ENCODE measurements at places on chromosomes 3 and 15. TPM values are rescaled to one million over a fixed set of nuclear protein-coding genes. Genes with fewer than 3 reads are reported as not detected.

DNA sequence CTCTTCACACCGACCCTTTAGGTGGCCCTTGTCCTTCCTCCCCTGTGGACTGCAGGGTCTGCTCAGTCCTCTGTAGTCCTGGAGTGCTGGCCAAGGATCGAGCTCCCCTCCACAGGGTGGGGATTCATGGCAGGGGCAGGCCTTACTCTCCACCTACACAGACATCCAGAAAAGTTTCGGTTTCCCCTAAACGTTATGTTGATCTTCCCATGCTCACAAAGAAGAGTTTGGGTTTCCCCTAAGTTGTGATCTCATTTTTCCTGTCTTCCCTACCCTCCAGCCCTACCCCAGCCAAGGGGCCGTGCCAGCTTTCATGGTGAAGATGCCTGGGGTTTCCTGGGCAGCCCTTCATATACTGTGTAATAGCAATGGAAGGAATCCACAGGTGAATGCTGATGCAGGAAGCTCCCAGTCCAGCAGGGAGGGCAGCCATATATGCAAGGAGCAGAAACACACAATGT, 10.3 kb downstream of the STOML1 start:
- no peak for DNase-seq

- DNase-seq = no peak
Measured at GRCh38 chr15:95451938-95452337, 878.6 kb upstream of the NR2F2 start.

DNA sequence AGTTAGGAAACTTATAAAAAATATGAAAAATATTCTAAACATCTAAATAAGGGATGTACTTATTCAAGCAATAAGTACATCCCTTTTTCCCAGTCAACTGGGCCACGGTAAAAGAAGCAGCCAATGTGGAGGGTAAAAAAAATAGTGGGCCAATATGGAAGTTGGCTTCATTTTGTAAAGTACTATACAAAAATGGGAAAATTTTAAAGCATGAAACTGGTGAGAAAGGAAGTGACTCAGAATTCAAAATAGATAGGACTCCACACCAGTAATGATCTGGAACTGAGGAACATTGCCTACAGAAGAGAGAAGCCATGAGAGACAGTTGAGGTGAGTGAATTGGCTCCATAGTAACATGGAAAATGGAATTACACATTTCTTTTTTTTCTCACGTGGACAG, 108.9 kb downstream of the FNDC3B start:
- no peak for DNase-seq

GRCh38 chr15:88498996-88499395, 31.5 kb downstream of the MRPS11 start:
- no peak for DNase-seq

DNA sequence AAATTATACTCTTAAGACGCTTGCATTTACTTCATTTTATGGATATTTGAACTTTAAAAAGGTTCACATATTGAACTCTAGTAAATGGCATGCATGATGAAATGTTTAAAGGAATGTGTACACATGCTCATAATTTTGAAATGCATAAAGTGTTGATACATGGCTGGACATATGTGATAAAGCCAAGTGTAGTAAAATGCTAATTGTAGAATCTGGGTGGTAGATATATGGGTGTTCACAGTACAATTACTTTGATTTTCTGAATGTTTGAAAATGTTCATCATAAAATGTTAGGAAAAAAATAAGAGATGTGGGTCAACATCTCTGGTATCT, 4.2 kb upstream of the EFHB start:
- DNase-seq = no peak

GRCh38 chr3:48567500-48567899, 3.9 kb upstream of the UCN2 start:
- DNase-seq = no peak

- DNase-seq = no peak
Measured at GRCh38 chr3:172692751-172693338, 18.0 kb downstream of the NCEH1 start.

DNA sequence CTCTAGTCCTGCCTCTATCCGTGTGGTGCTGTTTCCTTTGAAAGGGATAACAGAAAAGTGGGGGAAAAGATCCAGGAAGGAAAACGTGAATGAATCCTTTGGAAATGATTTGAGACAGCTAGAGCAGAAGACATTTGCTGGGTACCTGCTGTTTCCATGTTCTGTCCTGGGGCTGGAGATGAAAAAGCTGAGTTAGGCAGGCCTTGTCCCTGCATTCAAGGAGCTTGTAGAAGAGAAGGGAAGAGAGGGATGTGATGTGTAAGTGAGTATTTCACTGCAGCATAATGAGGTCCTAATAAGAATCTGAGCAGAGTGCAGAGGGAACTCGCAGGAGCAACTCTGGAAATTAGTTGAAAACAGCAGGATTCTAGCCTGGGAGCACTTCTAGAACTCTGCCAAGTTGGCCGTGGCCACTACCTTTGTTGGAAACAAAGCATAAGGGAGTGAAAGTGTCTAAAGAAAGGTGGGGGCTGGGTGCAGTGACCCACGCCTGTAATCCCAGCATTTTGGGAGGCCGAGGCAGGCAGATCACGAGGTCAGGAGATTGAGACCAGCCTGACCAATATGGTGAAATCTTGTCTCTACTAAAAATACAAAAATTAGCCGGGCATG, 13.8 kb upstream of the SEMA4B start:
- DNase-seq = no peak

DNA sequence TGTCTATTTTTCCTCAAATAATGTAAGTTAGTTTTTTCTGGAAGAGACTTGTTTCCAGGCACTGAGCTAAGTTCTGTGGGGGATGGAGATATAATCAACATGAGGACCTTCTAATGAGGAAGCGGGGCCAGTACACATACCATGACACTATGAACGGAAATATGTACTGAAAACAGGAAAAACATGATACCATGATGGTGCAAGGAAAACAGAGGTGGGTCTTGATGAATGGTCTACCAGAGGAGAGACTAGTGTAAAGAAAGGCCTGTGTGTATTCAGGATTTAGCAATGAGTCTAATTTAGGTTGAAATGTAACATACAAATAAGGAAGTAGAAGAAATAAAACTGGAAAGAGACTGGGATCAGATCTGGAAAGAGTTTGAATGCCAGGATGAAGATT, 38.9 kb upstream of the TPRG1 start:
- DNase-seq = no peak

DNA sequence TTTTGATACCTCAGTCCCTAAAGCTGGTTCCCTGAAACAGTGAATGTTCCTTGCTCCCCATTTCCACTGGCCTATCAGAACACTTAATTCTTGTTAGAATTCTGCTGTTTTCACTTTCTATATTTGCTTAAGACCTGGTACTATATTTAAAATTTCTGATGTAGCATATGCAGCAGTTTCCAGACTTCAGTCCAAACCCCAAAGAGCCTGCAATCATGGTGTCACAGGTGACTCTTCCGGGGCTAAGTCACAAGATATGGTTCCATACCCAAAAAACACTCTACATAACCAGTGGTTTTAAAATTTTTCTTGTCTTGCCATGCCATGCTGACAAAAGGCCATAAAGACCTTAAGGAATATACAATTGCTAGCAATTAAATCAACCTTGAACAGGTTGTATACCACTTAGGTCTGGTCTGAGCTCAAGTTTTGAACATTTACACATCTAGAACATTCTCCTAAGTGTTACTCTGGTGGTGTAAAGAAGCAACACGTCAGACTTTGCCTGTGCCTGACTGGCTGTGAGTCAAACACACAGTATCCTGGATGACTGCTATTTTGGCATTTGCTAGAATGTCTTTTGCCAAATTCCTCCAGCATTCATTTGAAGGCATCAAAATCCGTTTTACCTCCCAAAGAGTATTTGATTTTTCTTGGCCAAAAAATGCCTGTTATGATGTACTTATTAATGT, 160.0 kb downstream of the FRMD5 start:
- no peak for DNase-seq

DNA sequence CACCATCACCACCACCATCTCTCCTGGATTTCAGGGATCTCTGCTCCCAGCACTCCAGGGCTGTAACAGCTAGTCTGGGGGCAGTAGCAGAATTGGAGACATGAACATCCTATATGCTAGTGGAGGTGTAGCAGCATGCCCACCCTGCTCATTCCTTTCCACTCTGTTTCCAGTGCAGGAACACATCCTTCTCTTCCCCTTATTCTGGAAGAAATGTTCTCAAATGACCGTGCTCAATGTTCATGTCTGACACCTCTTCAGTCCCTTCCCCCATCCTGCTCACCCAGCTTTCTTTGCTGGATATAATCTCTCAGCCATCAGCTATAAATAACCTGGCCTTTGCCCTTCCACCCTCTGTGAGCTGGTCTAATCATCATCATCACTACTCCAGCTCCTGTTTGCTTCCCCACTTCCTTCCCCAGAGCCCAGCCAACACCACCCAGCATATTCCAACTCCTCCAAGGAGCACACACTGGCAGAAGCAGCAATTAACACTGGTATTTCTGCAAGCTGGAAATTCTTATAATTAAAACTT, 31.1 kb downstream of the DCLK3 start:
- no peak for DNase-seq

DNA sequence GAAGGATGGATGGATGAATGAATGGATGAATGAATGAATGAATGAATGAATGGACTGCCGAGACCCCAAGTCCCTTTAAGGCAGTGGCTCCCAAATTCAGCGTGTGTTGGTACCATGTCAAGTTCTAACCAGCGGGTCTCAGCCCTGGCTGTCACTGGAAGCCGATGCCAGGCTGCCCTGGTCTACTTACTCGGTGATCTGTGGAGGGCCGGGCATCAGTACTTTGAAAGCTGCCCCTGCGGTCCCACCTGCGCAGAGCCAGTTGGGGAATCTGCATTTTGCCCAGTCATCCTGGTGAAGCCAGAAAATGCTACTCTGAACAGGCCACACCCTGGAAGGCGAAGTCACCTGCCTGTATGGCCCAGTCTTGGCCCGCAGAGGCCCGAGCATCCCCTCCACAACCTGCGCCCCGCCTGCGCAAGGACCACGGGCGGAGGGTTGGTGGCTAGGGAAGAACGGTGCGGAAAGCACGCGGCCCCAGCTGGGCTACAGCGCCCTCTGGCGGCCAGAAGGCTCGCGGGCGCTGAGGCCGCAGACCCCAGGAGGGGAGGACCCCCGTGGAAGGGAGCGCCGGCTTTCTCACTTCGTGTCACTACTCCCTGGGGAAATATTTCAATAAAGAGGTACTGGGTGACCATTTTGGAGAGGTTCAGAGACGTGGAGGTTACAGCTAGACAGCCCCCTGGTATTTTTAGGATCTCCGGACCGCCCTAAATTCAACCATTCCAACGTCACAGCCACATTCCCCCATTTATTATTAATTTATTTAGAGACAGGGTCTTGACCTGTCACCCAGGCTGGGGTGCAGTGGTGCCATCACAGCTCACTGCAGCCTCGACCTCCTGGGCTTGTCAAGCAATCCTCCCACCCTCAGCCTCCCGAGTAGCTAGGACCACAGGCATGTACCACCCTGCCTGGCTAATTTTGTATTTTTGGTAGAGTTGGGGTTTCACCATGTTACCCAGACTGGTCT, 34.9 kb downstream of the PRKCD start:
- no peak for DNase-seq

DNA sequence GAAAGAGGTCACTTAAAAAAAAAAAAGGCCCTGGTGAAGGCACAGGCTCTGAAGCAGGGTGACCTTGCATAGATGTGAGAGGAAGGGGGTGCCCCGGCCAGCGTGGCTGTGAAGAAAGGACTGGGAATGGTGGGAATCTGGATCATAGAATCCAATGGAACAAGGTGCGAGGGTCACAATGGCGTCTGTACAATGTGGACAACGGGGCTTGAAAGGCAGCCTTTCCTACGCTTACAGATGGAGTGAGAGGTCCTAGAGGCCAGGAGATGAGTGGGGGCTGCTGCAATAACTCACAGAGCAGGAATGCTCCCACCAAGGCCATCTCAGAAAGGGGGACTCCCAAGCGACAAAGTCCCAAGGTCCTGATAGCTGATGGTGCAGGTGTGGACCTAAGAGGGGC, 162.2 kb downstream of the ATP10A start:
- no peak for DNase-seq

- DNase-seq = no peak
Measured at GRCh38 chr3:101873619-101874018, 24.3 kb downstream of the NFKBIZ start.

GRCh38 chr3:38968403-38968802, 83.3 kb downstream of the SCN11A start:
- no peak for DNase-seq

- DNase-seq = peak; percentile 80
Measured at GRCh38 chr15:75732809-75733451, 20.3 kb upstream of the CSPG4 start.

DNA sequence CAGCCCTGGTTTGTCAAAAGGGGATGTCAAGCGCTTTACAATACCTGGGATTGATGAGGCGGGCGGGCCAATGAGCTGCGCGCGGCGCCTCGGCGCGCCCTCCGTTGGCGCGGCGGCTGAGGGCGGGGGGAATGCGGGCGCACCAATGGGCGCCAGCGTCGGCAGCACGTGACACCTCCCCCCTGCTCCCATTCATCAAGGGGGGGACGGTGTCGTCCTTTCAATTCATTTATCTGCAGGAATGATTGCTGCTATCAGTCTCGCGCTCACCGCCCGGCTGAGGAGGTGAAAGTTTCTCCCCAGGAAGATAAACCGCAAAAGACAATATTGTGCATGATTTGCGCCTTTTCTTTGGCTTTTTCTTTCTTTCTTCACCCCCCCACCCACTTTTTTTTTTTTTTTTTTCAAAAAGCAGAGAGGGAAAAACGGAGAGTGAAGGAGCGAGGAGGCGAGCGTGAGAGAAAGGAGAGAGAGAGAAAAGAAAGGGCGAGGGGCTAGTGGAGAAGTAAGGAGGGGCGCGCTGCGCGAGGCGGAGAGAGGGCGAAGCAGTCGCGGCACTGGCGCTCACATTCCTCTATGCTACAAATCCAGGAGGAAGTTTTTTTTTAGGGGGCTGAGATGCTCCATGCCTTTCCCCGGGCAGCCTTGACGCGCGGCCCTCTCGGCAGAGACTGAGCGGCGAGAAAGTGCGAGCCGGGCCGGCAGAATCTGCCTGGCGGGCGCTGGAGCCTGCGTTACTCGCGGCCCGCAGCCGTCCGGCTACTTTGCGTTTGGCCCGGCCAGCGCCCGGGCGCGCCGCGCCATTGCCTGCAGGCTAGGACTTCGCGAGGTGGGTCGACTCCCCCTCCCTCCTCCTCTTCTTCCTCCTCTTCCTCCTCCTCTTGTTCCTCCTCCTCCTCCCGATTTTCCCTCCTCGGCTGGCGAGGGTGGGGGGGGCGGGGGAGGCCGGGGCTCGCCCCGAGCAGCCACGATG, at the start of gene ZIC1:
Gene ZIC1, plus strand, starts transcription at position 223 of the 973 bp plus-strand sequence. Its CDS starts 748 bp downstream, at position 971.
- DNase-seq = no peak

DNA sequence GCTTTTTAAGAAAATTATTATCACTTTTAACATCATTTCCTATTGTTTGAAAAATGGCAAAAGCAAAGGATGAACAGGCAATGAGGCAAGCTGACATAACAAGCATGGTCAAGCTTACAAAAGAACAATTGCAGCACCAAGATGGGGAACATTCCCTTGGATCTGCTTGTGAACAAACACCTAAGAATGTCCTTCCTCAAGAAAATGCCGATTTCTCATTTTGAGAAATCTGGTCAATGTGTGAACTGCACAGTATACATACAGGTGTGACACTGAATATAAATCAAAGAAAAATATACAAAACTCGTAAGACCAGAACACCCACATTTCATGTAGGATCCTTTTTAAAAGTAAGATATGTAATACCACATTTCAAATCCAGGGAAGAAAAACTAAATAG, 58.9 kb downstream of the LRRFIP2 start:
- DNase-seq = no peak

Gene SCG5
- total RNA-seq = 0.90 TPM

Gene GOLGA8G
- total RNA-seq = not detected

Gene OXTR
- 0.47 TPM for total RNA-seq

Gene IQCF5
- not detected for total RNA-seq

Gene NRROS
- total RNA-seq = 2.4 TPM

Gene DNAH12
- total RNA-seq = 0.08 TPM

Gene SLC22A14
- not detected for total RNA-seq
